ENCODE measurements at places on chromosomes 7 and 10.

GRCh38 chr10:86193841-86194240 lies 172.8 kb downstream of the GRID1 start:
- no peak for DNase-seq

DNA sequence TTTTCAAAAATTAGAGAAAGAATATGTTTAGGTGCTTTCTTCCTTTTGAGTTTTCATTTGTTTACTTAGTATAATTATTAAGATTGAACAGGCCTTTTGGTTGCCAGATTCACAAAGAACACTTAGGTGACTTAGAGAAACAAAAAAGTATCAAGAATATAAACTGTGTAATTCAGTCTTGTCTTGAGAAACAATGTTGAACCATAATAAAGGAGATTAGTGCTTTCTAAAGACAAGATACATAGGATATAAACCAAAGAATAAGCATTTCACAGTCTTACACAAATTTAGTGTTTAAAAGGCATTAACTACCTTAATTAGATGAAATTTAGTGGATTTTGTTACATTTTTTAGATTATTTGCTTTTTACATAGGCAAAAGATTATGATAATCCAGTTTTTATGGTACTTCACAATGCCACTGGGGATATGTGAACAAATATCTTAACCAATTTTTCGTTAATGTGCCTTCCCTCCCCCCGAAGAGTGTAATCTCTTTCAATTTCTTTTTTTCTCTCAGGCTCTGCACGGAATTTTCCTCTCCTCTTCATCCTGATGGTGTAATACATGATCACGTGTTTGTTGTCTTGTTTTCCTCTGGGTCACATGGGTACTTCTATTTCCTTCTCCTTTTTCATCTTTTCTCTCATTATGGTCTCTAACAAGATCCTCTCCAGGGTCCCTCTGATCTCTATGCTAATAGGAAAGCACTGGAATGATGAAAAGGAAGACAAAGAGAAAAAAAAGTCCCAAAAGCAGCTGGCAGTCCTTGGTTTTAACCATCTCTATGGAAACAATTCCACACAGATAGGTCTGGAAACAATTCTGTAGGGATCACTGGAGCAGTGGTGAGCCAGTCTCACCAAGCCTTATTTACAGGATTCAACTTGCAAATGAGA lies 3.7 kb upstream of the HNRNPH3 start:
- DNase-seq = no peak

DNA sequence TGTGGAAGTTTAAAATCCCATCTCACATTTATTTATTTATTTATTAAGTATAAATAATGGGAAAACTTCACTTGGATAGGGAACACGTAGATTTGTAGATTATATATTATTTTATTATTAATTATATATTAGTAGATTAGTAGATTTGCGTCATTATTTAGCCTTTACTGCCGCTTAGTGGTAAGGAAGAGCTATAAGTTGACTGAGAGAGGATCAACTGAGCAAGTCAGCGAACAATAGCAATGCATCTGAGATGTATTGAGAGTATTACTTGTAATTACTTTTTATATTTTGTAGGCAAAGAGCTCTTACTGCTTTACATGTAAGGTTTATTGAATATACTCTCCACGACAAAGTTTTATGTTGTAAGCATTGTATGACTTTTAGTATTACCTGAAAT lies 244.5 kb upstream of the ANKRD30A start:
- no peak for DNase-seq

- no peak for DNase-seq
Measured at GRCh38 chr7:129951226-129952085, 1.3 kb downstream of the UBE2H start.

GRCh38 chr10:49631975-49632374 lies 18.1 kb downstream of the CHAT start:
- DNase-seq = no peak

DNA sequence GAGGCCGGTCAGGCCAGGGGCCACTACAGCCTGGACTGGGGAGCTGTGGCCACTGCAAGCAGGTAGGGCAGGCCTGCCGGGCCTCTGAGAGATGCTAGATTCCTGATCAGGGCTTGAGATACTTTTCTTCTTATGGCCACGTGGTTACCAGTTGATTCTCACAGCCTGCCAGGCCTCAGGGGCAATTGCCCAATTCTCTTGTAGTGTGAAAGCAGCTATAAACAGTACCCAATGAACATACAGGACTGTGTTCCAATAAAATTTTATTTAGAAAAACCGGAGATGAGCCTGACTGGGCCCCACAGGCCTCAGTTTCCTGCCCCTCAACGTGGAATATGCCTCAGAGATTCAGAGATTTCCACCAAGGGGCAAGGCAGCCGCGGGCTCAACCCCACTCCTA lies 475.2 kb downstream of the TCERG1L start:
- DNase-seq = no peak

- peak; percentile 6 for DNase-seq
Measured at GRCh38 chr10:102322914-102323313, 72.6 kb upstream of the NFKB2 start.

DNA sequence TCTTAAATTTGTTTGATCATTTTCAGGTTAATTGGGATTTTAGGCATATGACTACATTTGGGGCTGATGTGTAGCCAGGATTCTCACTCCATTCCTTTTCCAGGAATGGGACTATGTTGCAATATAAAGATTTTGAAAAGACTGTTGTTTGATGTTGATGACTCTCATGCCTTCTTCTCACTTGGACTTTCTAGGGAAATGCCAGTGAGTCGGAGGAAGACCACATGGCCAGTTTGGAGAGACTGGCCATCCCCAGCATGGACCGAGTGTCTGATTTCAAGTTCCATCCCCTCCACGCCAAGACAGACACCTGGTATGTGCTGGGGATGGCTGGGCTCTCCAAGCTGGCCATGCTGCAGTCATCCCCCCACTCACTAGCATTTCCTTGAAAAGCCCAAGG lies 5.5 kb downstream of the IGFBP3 start:
- no peak for DNase-seq

DNA sequence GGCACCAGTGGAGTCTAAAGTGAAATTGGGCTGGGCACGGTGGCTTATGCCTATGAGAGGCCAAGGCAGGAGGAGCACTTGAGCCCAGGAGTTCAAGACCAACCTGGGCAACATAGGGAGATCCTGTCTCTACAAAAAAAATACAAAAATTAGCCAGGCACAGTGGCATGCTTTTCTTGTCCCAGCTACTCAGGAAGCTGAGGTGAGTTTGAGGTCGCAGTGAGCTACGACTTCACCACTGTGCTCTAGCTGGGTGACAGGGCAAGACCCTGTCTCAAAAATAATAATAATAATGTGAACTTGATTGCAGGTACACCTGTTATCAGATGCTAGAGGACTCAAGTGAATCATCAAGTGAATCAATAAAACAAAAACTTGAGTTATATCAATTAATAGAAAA lies 108.0 kb downstream of the BTAF1 start:
- DNase-seq = no peak

DNA sequence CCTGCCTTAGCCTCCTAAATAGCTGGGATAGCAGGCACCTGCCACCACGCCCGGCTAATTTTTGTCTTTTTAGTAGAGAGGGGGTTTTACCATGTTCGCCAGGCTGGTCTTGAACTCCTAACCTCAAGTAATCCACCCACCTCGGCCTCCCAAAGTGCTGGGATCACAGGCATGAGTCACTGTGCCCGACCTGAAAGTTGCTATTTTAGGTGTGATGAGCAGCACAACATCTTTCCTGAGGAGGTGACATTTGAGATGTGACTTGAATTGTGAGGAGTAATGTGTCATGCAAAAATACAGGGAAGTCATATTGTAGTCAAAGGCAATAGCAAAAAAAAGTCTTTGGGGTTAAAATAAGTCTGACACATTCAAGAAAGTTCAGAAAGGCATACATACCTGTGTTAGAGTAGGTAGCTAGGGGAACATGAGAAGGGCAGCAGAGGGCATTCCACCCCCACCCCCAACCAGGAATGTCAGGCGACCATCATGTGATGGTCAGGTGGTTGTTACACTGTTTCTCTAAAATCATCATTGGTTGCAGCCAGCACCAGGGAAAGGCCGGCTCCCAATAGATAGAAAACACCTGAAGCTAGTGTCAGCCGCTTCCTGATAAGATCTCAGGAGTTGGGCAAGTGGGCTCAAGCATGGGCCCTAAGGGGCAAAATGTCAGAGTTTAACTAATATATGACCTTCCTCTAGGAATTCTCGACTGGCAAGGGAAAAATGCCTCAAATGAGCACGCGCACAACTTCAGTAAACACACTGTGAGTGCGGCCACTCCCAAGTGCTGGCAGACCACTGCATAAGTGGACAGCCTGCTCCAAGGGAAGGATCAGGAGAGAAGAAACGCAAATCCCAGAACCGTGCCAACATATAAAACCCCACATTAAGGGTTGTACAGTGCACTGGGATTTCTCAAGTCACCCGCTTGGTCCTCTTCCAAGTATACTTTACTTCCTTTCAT lies at the start of gene TACC2:
TSS of gene TACC2 (plus strand) at position 803 of the 964 bp plus-strand sequence. CDS start 32,819 bp downstream, outside the sequence.
- DNase-seq = no peak

GRCh38 chr10:50526185-50526584 lies 97.6 kb downstream of the SGMS1 start:
- no peak for DNase-seq

GRCh38 chr10:113053881-113054280 lies 103.8 kb downstream of the TCF7L2 start:
- DNase-seq = no peak

- no peak for DNase-seq
Measured at GRCh38 chr10:9824631-9825071, 1193.0 kb upstream of the CELF2 start.

- peak; percentile 12 for DNase-seq
Measured at GRCh38 chr10:11017570-11018431, at the start of gene CELF2. TSS of gene CELF2 (plus strand) at chr10:11017872. CDS start at chr10:11018090, 218 bp downstream.

- DNase-seq = no peak
Measured at GRCh38 chr10:32259551-32259950, 87.4 kb downstream of the EPC1 start.

DNA sequence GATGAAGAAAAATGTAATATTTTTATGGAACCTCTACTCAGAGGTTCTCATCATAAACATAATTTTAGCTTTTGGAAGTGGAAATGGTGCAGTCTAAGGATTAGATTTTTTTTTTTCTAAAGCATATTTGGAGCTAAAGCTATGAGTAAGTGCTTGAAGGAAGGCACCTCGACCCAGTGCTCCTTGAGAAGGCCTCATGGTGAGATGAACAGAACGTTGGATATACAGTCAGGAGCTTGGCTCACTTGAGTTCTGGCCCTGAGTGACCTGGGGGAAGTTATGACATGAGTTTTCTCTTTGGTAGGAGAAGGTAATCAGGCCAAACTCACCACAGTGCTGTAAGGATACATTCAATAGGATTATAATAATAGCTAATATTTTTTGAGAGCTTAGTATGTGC lies 163.3 kb downstream of the JCAD start:
- no peak for DNase-seq

DNA sequence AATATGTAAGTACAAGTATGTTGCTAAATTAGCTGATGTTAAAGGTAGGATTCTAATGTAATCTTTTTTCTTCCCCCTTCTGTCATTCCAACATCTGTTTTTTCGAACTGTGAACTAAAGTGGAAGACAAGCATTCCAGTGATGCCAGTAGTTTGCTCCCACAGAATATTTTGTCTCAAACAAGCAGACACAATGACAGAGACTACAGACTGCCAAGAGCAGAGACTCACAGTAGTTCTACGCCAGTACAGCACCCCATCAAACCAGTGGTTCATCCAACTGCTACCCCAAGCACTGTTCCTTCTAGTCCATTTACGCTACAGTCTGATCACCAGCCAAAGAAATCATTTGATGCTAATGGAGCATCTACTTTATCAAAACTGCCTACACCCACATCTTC lies 62.7 kb downstream of the WAC start:
- no peak for DNase-seq

DNA sequence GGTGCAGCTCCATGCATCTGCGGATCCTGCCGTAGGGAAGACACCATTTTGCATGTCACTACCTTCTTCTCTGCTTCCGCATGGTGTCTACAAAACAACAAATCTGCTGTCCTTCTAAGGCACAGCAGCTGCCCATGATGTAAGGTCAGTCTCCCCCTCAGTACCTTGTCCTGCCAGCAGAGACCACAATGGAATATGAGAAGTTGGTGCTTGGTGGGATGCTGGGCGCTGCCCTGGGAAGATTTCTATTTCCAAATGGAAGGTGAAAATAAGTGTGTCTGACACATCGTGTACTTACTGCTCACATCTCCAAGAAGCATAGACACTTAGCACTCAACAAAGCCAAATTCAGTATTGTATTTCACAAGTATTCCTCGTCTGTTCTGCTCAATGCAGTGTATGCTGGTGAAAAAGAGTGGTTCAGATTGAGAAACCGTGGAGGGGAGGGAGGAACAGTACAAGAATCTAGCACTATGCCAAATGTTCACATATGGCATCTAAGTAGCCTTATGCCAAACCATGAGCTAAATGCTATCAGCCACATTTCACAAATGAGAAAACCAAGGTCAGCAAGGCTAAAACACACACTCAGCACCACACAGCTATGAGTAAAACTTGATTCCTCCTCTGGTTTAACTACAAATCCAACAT lies 95.0 kb downstream of the GRB10 start:
- no peak for DNase-seq

DNA sequence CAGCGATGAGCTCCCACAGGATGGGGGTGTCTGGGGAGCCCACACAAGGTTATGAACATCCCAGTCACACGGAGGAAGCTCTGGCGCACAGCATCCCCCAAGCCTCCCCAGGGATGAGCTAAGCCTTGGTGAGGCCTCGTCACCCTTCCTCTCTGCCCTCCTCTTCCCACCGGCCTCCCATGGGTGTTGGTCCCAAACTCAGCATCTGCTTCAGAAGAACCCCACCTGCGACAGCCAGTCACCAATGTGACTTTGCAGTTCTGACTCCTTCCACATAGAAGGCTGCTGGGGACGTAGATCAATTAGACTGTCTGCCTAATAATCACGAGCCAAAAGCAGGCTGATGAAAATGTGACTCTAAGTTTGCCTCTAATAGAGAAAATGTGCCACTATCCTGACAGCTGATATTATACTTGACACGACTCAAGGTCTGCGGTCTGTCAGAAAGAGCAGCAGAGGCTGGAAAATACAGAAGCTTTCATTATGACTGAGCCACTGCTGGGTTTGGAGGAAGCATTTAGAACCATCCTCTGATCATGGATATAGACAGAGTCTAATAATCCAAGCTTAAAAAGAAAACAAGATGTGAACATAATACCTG lies 116.0 kb upstream of the PFKP start:
- DNase-seq = no peak

DNA sequence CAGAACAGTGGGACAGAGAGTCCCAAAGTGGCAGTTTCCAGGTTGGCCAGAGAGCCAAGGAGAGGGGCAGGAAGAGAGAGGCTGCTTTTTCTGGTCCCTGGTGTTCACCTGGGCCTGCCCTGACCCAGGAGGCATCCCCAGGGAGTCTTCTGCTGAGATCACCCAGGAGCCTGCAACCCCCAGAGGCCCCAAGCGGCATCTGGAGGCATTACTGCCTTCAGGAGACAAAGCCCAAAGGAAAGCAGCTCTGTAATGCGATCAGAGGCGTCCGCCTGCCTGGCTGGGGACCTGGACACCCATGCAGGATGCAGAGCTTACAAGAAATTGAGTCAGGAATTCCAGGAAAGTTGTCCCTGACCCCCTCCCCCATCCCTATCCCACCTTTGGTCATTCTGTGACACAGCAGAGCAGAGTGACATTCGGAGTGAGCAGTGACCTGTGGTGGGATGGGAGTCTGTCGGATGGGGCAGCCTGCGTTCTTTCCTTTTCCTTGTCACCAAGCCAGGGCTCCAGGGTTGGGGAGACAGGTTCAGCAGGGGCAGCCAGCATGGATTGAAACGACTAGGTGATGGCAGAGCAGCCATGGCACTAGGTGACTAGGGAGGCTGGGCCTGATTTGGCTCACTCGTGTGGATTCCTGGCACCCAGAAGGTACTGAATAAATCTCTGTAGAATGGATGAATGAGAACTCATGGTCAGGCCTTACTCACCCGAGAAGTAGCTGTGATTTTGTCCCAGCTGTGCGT lies 10.4 kb downstream of the UNC5B start:
- no peak for DNase-seq

- no peak for DNase-seq
Measured at GRCh38 chr7:107613948-107614347, 33.9 kb downstream of the BCAP29 start.

Measured in stimulated activated CD8-positive, alpha-beta memory T cell treated with anti-CD3 and anti-CD28 coated beads, Interleukin-4, amount 100 ng/mL, for 4 hours (primary cell).